ENCODE measurements at places on chromosomes 3 and 15.

- no peak for DNase-seq
Observed at GRCh38 chr3:63565220-63565619, 87.3 kb upstream of the SNTN start.

- no peak for DNase-seq
Observed at GRCh38 chr3:132623646-132624045, 26.6 kb downstream of the ACKR4 start.

DNA sequence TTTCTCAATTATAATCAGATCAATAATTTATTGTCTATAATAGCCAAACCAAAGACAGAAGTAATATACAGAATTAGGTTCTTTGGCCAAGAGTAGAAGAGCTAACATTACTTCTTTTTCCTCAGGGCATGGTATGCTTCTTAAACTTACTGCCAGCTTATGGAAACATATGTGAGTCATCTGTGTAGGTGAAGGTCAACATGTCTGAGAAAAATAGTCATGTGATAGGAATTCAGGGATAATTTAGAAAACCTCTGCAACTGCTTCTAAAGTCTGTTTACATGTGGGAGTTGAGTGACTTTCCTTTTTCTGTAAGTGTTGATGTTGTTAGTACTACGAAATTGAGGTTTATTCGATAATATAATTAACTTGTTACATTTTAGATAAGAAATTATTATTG, 19.2 kb upstream of the MAP6D1 start:
- no peak for DNase-seq

DNA sequence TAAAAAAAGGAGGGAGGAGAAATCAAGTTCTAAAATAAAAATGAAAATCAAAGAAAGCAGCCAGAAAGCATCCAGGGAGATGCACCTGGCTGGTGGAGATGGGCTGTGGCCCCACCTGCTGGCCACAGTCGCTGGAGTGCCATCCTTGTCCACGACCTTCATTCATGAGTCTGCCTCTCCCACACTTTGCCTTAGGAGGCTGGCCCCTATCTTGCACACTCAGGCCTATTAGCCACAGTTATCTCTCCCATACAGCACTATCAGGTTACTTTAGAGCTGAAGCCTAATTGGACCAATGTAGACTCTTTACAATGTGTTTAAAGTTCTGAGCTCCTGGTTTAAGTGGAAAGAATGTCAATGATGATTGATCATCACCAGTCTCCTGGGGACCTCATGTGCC, 392.0 kb upstream of the RORA start:
- no peak for DNase-seq

- DNase-seq, result no peak
Observed at GRCh38 chr3:123755501-123755900, 128.6 kb downstream of the MYLK start.

DNA sequence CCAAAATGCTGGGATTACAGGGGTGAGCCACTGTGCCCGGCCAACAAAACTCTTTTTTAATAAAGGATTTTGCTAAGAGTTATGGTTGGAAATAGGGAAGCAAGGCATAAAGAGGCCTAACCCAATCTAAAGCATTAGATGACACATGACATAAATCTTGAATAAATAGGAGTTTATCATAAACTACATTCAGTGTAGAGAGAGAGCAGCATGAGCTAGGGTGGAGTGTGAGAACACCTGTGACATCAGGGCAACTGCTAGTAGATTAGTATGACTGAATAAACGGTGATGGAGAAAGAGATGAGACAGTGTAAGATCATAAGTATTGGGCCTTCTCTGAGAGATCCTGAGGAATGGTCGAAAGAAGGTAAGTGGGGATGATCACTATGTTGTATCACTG, 63.7 kb downstream of the DPPA2 start:
- DNase-seq, result no peak

DNA sequence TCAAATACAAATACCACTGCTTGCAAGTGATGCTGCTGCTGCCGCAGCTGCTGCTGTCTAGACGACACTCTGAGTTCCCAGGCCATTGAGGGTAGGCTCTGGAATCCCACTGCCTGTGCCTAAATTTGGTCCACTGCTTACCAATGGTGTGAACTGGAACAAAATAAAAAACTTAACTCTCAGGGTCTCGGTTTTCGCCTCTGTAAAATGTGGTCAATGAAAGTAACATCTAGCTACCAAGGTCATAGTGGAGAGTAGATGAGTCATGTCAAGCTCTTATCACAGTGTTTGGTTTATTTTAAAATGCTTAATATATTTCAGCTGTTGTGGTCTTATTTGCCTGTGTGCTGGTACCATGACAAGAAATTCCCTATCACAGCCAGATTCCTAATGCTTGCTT, 299.3 kb downstream of the CLSTN2 start:
- DNase-seq, result no peak

GRCh38 chr3:2727610-2728318, 382.4 kb downstream of the IL5RA start:
- DNase-seq, result no peak

DNA sequence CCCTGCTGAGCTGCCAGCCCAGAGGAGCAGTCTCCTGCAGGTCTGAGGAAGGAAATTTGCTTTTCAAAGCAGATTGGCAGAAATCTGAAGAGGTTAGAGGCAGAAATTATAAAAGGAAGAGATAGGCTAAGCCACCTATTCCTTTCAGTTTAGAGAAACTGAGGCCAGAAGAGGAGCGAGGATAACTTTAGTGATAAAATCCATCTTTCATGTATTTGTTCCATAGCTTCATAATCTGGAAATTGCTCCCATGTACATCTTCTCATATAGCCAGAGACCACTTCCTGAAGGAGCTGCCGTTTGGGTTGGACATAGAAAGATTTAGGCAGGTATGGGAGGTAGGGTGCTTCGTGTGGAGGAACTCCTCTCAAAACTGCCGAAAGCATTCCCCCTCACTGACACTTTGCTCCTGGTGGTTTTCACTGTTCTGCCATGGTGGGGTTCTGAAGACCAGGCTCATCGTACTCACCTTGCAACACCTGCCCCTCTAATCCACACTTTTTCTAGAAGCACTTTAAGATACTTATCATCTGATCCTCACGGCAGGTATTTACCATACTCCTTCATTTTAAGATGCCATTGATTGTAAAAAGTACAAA, 670 bp upstream of the ACAP2 start:
- DNase-seq, result no peak

GRCh38 chr3:186772701-186773417, 10.5 kb upstream of the EIF4A2 start:
- DNase-seq, result peak; percentile 22

DNA sequence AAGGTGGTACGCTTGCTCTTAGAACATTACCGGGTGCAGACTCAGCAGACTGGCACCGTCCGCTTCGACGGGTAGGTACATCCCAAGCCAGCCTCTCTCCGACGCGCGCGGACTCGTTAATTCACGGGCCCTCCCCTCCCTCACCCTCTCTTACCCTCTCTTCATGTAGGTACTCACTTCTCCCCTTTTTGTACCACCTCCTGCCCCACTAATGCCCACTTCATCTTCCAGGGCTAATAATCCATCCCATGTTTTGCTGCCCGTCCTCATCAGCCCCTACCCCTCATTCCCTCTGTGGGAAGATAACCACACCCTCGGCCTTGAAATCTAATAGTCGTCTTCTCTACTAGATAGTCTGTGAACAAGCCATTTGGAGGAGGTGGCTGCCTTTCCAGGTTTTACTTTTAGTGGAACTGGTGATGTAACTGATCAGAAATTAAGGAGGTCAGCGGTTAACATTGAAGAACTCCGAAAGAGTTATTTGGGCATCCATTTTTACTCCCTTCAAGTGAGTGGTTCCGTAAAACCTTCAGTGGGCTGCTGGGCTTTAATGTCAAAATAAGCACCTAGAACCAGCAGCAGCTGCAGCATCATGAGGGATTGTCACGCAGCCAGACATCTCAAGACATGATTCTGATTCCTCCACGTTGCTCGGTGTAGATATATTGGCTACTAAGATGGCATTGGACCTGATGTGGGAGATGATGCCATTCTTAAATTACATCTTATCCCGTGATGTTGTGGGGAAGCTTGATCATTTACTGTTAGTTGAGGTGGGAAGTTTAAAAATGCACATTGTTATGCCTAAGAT, 1.3 kb downstream of the FEM1B start:
- peak; percentile 24 for DNase-seq

All from hypothalamus (tissue), 51 donors.